ENCODE measurements at places on chromosomes 13 and 19. TPM values are rescaled to one million over a fixed set of nuclear protein-coding genes. Genes with fewer than 3 reads are reported as not detected.

Gene RASAL3
- 78.5 TPM for total RNA-seq

Gene PCP2
- total RNA-seq: 0.62 TPM

Gene FFAR3
- not detected for total RNA-seq

Gene ZNF653
- 10.0 TPM for total RNA-seq

Gene IGSF23
- total RNA-seq: not detected

Gene C19orf81
- not detected for total RNA-seq

Gene KIR2DL4
- not detected for total RNA-seq
